AG08396 (cell line): ENCODE measurements at places on chromosomes 2 and 18.

DNA sequence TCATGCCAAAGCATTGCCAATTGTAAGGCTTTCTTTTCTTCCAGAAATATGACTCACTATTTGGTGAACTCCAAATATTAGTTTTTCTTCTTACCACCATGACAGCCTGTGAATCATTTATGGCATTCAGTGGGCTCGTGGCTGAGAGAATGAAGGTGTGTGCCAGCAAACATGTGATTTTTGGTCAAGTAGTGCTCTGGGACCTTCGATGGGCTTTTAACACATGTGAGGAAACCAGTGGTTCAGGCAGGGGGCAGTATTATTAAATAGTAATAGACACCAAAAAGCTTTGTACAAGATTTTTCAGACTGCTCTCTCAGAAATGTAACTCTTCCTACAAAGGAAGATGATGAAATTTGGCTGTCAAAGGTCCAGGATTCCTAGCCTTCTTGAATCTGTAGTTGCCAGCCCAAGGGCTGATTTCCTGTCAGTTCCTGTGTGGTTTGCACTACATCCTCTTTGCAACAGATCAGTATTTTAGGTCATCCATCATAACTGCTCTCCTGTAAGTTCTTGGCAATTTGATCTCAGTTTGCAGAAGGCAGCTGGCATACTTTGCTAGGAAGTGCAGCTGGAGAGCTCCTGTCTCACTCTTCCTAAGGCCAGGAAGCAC lies 64.3 kb downstream of the BABAM2 start:
- DNase-seq, result peak; percentile 43

- no peak for DNase-seq
These were observed 81.4 kb downstream of the BCL11A start for GRCh38 chr2:60472041-60472440.

DNA sequence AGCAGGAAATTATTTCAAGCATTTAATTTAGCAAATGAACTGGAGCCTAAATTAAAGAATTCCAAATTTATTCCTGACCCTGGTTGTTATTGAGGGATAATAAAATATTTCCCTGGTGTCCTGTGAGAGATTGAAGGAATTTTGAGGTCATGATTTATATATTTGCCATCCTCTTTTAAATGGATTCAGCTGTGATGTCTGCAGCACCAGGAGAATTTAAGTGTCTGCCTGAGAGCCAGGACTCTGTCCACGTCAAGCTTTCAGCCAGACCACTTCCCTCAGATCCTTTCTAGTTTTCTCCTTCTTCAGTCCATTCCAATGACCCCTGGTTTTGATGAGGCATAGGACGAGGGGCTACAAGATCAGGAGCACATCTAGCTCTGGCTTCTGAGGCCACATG lies 59.9 kb downstream of the INO80C start:
- DNase-seq, result no peak

- DNase-seq, result peak; percentile 91
These were observed 127.9 kb upstream of the SH3BP4 start for GRCh38 chr2:234823877-234824376.
